ENCODE measurements at places on chromosomes 12 and 14. TPM values are rescaled to one million over a fixed set of nuclear protein-coding genes. Genes with fewer than 3 reads are reported as not detected.

GRCh38 chr14:67461996-67462395, 26.5 kb downstream of the TMEM229B start:
- DNase-seq, result no peak

DNA sequence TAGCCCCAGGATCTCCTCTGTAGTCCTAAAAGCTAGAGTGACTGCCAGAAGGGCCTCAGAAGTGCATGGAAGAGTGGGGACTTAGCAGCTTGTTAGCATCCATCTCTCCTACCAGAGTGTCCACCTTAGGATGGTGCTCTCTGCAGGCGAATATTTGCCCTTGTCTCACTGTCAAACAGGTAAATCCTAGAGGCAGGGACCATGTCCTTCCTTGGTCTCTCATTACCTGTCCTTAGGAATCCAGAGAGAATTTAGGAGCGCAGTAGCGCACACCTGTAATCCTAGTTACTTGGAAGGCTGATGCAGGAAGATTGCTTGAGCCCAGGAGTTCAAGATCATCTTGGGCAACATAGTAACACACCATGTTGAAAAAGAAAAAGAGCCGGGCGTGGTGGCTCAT, 21.4 kb downstream of the AGAP2 start:
- DNase-seq, result no peak

DNA sequence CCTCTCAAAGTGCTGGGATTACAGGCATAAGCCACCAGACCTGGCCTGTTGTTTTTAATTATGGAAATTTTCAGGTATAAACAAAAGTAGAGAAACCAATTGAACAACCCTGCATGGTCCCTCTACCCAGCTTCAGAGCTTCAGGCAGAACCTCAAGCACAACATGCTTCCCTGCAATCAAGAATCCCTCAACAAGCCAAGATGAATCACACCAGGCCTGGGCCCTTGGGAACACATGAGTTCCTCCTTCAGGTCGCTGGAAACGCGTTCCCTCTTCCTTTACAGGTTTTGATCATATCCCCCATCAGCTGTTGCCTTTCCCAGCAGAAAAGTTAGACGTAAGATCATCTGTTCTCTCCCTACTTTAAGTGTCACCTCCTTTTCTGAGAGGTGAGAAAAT, 20.5 kb upstream of the CORO1C start:
- DNase-seq, result no peak

DNA sequence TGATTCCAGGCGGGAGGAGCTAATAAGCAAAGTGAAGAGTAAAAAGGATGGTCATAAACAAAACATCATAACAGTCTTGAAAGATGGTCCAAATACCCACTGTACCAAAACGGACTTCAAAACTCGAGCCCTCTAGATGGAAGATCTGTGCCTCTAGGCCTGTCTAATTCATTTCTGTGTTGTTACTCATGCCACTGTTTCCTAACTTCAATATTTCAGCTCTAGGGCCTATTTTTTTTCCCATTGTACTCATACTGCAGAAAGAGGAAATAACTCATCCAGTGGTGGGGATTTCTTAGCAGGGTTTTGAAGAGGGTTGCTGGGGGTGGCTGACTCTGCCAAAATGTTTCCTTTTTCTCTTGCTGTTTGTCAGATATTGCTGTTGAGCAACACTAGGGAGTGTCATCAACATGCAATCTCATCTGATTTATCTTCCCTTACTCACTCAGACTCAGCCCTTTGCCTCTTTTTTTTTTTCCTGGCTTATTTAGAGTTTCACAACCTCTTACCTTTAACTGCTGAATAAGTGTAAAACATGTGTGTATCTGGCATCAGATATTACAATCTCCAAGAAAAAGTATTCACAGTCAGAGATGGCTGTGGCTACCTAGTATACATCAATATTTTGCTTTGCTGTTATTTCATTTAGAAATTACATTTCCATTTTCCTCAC, 189.6 kb downstream of the DUSP6 start:
- DNase-seq, result peak; percentile 5

GRCh38 chr12:103627189-103627855, 40.2 kb downstream of the STAB2 start:
- no peak for DNase-seq

DNA sequence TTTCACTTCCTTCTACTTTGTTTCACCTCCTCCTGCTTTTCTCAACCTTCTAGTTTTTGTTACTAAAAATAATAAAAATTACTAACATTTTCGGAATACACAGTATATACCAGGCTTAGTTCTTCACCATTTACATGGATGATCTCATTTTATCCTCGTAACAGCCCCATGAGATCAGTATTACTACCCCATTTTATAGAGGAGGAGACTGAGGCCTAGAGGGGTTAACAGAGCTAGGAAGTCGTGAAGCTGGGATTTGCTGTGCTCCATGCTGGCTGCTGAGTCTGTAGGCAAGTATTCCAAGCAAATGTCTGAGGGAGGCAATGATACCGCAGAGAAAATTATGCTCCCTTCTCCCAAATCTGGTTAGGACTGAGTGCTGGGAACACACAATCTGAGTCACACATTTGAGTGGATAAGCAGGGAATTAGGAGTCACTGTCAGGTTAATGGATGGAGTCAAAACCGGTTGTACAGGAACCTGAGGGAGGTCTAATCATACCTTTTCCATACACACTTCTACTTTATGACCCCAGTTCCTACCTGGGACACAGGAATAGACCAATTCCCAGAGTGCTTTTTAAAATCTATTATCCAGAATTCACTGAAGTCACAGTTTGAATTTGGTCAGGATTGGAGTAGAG, 51.1 kb downstream of the ZFYVE26 start:
- DNase-seq, result no peak

The ACSM4 gene
- not detected for total RNA-seq

The TCP11L2 gene
- total RNA-seq, result 3.5 TPM
